ENCODE measurements at places on chromosomes 5 and 9. TPM values are rescaled to one million over a fixed set of nuclear protein-coding genes. Genes with fewer than 3 reads are reported as not detected.

SLC36A2 gene
- not detected for total RNA-seq

FYB1 gene
- 1.5 TPM for total RNA-seq

HAND1 gene
- total RNA-seq = not detected

SNCB gene
- 15.7 TPM for total RNA-seq

PCDHB2 gene
- total RNA-seq = 9.3 TPM

CCDC69 gene
- total RNA-seq = 0.49 TPM

TSSK1B gene
- not detected for total RNA-seq

DRD1 gene
- total RNA-seq = 4.7 TPM

RIGI gene
- 3.9 TPM for total RNA-seq

GPR151 gene
- 0.25 TPM for total RNA-seq

FOXD4 gene
- total RNA-seq = 0.74 TPM

STK32A gene
- 2.7 TPM for total RNA-seq

MINAR2 gene
- not detected for total RNA-seq

SLC23A1 gene
- total RNA-seq = not detected

TMEM232 gene
- 11.8 TPM for total RNA-seq

MCC gene
- 10.3 TPM for total RNA-seq

SLC35D2 gene
- total RNA-seq = 1.5 TPM

PPP6C gene
- 18.7 TPM for total RNA-seq

IL33 gene
- 14.3 TPM for total RNA-seq

SPINK6 gene
- not detected for total RNA-seq

NXNL2 gene
- 0.49 TPM for total RNA-seq

CCDC171 gene
- total RNA-seq = 21.1 TPM

CRB2 gene
- total RNA-seq = 5.4 TPM

PRUNE2 gene
- 22.9 TPM for total RNA-seq

PHYHD1 gene
- 1.2 TPM for total RNA-seq

CPEB4 gene
- 78.7 TPM for total RNA-seq

SLC36A3 gene
- not detected for total RNA-seq

DBN1 gene
- 134 TPM for total RNA-seq

SLC4A9 gene
- total RNA-seq = under 0.01 TPM

PCSK1 gene
- 1.2 TPM for total RNA-seq

ENTPD2 gene
- total RNA-seq = 0.25 TPM

CCNB1 gene
- 14.0 TPM for total RNA-seq

INSL4 gene
- not detected for total RNA-seq

CYLC2 gene
- not detected for total RNA-seq

ORM2 gene
- not detected for total RNA-seq

PRDM9 gene
- total RNA-seq = not detected

HMMR gene
- total RNA-seq = 2.2 TPM

CENPK gene
- 5.4 TPM for total RNA-seq

S100Z gene
- total RNA-seq = not detected

PCDHGA3 gene
- total RNA-seq = 6.6 TPM

SHOC1 gene
- not detected for total RNA-seq

AGXT2 gene
- not detected for total RNA-seq

ADCY2 gene
- 30.2 TPM for total RNA-seq

LHX6 gene
- total RNA-seq = 20.4 TPM

LMBRD2 gene
- 56.8 TPM for total RNA-seq

ELAVL2 gene
- total RNA-seq = 196 TPM

GDA gene
- total RNA-seq = 22.6 TPM

C5orf52 gene
- not detected for total RNA-seq

BDP1 gene
- total RNA-seq = 76.7 TPM

REEP2 gene
- 73.5 TPM for total RNA-seq

ZBTB34 gene
- 59.5 TPM for total RNA-seq

C5orf24 gene
- 75.0 TPM for total RNA-seq

SMIM33 gene
- total RNA-seq = not detected

C5orf58 gene
- total RNA-seq = not detected

PDCD1LG2 gene
- 0.25 TPM for total RNA-seq

MCTP1 gene
- 54.1 TPM for total RNA-seq

CTNND2 gene
- total RNA-seq = 115 TPM

GFRA3 gene
- total RNA-seq = not detected

PCDHGA9 gene
- 12.8 TPM for total RNA-seq
